Endothelial cell of umbilical vein (primary cell): ENCODE measurements at places on chromosomes 4 and X.
A peak's percentile ranks its signal among the peaks of the same experiment; 100 is the strongest.

GRCh38 chr4:77451530-77451929, 154.1 kb upstream of the CXCL13 start:
- no peaks in the 10 kb centered on the region for H3K27me3 ChIP-seq
- no peaks in the 10 kb centered on the region for H3K36me3 ChIP-seq
- H3K27ac ChIP-seq, result no peak overlapping the region

DNA sequence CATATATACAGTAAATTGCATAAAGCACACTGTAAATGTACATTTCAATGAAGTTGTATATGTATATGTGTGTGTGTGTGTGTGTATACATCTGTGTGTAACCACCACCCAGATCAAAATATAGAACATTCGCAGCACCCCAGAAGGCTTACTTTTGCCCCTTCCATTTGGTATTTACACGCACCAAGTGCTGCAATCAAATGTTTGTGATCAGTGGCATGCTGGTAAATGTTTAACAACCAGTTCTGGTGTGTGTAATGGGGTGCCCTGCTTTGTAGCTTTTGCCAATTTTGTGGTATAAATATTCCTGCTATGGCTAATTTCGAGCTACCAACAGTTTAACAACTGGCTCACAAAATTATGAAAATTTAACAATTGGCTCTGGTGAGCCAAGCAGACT, 101.3 kb downstream of the RTL5 start:
- H3K27me3 ChIP-seq, result no peaks in the 10 kb centered on the region
- H3K36me3 ChIP-seq, result no peaks in the 10 kb centered on the region
- no peak for DNase-seq
- peaks cover 23% of the 10 kb centered on the region for H3K4me1 ChIP-seq
- H3K4me3 ChIP-seq, result no peak overlapping the region
- no peak overlapping the region for H3K27ac ChIP-seq

- no peaks in the 10 kb centered on the region for H3K27me3 ChIP-seq
- H3K36me3 ChIP-seq, result no peaks in the 10 kb centered on the region
- no peak overlapping the region for H3K4me3 ChIP-seq
- H3K4me1 ChIP-seq, result no peaks in the 10 kb centered on the region
- peak; percentile 14 for DNase-seq
- no peak overlapping the region for H3K27ac ChIP-seq
Observed at GRCh38 chr4:168981460-168981859, 28.6 kb downstream of the CBR4 start.

DNA sequence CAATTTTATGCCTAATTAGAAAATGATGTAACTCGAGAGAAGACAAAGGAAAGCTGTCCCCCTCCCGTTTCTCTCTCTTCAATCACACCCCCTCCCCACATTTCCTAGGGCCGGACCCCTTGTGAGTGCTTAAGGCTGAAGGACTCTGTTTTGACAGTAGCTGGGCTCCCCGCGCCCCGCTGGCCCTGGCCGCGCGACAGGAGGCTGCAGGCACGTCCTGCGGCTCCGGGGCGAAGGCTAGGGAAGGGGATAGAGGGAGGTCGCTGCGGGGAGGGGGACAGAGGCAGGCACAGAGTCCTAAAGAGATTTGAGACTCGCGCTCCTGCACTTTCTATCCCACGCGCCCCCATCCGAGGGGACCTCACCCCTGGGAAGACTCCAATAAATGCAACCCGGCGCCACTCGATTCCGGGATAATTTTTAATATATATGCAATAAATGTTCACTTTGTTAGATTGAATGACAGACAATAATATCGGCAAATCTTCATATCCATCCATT, 56.2 kb upstream of the TMEM33 start:
- DNase-seq, result no peak
- no peaks in the 10 kb centered on the region for H3K36me3 ChIP-seq
- peaks cover 6% of the 10 kb centered on the region for H3K4me1 ChIP-seq
- H3K27me3 ChIP-seq, result peaks cover 92% of the 10 kb centered on the region

GRCh38 chrX:87517571-87518141, at the start of gene KLHL4:
Gene KLHL4 (plus strand): TSS chrX:87517802. CDS start chrX:87517894, 92 bp downstream.
- peak; percentile 92 for DNase-seq
- no peaks in the 10 kb centered on the region for H3K27me3 ChIP-seq
- H3K36me3 ChIP-seq, result no peaks in the 10 kb centered on the region
- peak within 1 kb of the TSS; percentile 97 for H3K27ac ChIP-seq

DNA sequence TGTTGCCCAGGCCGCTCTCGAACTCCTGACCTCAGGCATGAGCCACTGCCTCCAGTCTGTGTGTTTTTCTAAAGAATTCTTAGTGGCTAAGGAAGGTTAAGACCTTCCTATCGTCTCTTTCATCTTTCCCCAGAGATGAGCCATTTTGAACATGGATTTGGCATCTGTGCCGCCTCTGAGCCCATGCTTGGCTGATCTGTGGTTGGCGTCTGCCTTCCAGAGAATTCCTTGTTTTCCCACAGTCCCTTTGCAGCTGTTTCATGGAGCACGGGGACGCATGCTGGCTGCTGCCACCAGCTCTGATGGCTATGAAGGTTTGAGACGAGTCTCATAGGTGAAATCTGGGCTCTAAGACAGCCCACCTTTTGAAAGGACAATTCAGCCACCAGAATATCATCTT, 60.4 kb downstream of the SHROOM2 start:
- H3K27me3 ChIP-seq, result no peaks in the 10 kb centered on the region
- H3K4me1 ChIP-seq, result peaks cover 21% of the 10 kb centered on the region
- no peak for DNase-seq
- H3K36me3 ChIP-seq, result no peaks in the 10 kb centered on the region
- H3K27ac ChIP-seq, result peak overlapping the region; percentile 81
